ENCODE measurements at places on chromosomes 7 and 10.

- DNase-seq = no peak
Observed at GRCh38 chr7:7704867-7705266, 13.5 kb downstream of the RPA3 start.

- DNase-seq = no peak
Observed at GRCh38 chr7:3836855-3837254, 535.8 kb downstream of the SDK1 start.

DNA sequence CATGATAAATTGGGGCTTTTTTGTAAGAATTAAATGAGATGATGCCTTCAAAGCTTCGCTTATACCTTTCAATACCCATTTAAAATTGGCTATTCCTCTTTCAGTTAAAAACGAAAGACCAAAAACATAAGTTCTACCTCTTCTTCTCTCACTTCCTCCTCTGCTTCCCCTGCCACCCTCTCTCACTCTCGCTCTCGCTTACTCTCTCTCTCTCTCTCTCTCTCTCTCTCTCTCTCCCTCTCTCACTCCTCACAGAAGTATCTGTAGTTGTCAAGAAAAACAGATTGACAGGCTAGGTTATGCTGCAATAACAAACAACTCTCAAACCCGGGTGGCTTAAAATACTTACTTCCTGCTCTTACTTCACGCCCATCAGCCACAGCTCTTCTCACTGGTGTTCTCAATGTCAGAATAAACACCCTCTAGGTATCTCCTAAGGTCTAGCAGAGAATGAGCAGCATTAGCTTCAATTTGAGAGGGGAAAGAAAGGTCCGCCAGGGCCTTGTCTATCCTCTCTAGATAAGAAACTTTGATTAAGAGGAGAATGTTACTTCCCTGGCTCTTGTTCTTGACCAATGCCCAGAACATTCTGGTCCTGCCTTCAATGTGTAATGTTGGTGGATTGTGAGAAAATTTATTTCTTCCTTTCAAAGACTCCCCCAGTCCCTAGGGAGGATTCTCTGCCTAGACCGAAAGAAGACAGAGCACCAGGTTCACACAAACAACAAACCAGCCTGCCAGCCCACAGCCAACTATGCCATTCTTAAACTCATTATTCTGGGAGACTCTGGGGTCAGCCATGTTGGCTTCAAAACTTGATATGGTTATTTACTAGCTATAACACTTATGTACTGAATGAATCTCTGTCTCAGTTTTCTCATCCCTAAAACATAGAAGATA, 1028.7 kb downstream of the XPNPEP1 start:
- DNase-seq = no peak

- DNase-seq = no peak
Observed at GRCh38 chr7:83439026-83439425, 209.9 kb downstream of the SEMA3E start.

GRCh38 chr10:88041243-88042159, 178.1 kb downstream of the PTEN start:
- DNase-seq = no peak

DNA sequence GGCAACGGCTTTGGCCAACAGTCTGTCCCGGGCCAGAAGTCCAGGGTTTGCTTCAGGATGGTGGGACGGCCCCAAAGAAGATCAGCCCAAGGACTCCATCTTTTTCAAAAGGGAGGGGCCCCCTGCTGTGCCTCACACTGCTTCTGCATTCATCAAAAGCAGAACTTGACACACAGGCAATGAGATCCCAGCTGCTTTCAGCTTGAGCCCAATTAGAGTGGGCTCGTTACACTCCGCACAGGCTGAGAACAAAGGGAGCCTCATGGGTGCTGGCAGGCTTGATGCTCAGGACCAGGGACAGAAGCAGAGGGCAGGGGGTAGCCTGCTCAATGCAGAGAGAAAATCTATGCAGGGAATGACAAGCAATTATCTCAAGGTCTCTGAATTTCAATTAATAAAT, 45.5 kb downstream of the VOPP1 start:
- DNase-seq = peak; percentile 42

GRCh38 chr7:26090927-26091519, 61.0 kb upstream of the NFE2L3 start:
- no peak for DNase-seq

- no peak for DNase-seq
Observed at GRCh38 chr10:74377476-74377875, 226.5 kb downstream of the ADK start.

DNA sequence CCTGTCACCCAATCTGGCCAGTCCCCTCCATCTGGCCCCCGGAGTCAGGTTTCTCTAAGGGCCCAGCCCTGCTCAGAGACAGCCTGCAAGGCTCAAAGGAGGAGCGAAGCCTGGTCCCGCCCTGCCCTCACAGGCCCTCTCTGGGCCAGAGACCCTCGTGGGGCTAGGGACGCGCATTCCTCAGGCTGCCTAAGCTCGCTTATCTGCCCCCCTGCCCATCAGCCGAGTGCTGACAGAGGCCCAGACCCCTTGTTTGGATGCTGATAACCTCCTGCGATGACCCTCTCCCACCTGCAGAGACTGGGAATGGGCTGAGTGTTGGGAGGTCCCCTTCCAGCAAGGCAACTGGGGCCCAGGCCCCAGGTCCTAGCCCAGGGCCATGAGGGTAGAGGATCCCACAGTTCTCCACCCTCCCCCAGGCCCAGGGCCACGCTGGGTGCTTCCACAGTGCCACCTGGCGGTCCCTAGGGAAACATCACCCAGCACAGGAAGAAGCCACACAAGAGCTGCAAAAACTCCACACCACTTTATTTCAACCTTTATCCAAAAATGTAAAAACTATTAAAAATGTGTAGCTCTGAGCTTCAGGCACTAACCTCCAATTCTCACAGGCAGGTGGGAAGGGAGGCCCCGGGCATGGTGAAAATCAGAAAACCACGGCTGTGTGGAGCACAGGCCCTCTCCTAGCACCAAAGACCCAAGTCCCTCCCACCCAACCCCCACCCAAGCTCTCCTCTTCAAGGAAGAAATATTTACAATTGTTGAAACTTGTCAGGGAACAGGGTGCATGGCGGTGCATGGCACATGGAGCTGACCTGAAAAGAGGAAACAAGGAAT, 2.2 kb downstream of the NPM3 start:
- peak; percentile 38 for DNase-seq

DNA sequence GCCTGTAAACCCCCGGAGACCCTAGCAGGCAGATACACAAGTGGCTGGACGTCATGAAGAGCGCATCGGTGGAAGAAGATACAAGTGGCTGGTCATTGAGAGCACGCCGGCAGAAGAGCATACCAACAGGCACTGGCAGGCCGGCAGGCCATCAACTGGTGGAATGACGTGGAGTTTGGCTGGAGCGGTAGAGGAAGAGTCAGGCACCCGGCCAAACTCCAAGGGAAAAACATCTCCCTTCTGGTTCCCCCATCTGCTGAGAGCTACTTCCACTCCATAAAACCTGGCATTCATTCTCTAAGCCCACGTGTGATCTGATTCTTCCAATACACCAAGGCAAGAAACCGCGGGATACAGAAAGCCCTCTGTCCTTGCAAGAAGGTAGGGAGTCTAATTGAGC, 113.4 kb upstream of the NPSR1 start:
- DNase-seq = no peak

DNA sequence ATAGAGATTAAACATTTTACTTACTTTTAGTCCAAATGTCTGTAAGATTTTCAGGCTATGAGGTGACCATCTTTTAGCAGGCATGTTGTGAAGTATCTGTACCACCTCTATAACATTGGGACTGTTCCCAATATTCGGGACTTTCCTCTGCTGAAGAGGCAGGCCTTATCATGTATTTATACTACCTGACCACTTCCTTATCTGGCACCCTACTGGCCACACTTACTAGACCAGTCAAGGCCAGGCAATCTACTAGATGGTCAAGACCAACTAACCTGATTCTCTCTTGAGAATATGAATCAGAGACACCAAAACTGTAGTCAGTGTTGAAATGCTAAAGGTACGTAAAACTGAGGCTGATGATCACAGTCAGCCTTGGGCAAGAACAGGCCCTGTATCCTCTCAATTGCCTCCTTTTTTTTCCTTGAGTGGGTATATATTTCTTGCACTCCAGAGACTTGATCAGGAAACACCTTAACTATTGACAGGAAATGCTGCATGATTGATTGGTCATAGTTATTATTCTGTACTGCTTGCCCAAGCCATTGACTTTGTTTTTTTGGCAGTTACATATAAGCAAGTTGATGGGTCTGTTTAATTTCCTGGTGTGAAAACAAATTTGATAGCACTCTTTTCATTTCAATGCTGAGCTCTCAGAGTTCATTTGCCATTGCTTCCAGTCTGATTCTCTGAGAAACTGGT, 5.2 kb upstream of the PRKAR2B start:
- no peak for DNase-seq

DNA sequence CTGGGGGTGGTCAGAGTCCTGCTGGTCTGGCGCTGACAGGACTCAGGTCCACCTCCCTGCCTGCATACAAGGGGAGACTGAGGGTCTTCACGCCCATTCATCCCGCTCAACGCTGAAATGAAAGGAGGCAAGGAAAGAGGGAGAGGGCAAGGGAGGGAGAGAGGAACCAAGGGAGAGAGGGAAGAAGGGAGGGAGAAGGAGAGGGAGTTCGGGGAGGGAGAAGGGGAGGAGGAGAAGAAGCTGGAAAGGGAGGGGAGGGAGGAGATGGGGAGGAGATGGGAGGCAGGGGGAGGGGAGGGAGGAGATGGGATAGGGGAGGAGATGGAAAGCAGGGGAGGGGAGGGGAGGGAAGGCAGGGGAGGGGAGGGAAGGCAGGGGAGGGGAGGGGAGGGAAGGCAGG, 69.4 kb upstream of the INPP5A start:
- no peak for DNase-seq

DNA sequence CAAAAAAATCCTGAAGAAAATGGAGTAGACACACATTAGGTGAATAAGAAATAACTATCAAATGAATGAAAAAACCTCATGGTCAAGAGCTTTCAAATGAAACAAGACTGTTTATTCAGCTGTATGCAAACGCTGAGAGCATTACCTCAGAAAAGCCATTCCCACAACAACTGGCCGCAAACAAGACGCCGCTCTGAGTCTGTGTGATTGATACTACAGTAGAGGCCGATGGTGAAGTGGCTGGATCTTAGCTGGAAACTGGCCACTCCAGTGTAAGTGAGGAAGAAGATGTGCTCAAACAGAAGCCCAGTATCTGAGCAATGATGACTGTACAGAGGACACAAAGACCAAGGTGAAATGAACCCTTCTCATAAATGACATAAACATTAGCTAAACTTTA, 252.4 kb upstream of the GHITM start:
- no peak for DNase-seq

DNA sequence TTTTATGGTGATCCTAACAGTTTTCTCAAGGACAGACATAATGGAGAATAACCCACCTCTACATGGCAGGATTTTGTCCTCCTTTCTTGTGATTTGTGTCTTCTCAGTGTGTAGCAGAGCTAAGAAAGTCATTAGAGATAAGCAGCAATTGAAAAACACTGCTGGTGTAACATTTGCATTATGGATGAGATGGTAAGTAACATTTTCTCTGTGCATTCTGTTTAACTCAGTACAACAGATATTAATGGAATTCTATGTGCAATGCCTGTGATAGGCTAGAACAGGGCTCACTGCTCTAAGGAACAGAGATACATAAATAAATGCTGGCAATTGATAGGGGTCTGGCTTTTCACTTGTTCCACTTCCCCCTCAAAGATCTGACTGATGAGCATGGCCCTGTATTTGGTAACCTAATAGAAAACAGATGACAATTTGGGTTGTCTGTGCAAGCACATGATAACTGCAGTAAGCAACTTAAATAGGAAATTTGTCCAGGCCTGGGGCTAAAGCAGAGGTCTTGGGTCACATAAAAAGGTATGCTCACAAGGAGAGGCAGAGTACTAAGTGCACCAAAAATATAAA, 560.3 kb upstream of the POM121L12 start:
- no peak for DNase-seq

- no peak for DNase-seq
Observed at GRCh38 chr7:44257618-44258422, 57.0 kb downstream of the YKT6 start.

DNA sequence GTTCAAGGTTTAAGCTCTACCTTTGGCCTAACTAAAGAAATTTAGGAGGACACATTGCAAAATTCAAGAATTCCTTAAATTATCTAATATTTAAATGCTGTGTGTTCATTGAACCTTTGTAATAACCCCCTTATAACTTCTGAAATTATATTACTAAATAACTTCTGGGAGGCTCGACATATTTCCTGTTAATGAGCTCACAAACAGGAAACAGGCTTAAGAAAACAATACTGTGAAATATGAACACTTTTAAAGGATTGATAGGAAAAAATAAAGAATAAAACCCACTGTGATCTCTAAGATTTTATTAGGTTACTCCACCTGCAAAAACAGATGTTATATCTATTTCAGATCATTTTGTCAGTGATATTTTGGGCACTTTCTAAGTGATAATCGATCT, 74.1 kb downstream of the FOXP2 start:
- DNase-seq = no peak

GRCh38 chr10:80966326-80966986, 428.8 kb downstream of the SH2D4B start:
- DNase-seq = no peak

- no peak for DNase-seq
Observed at GRCh38 chr10:29977171-29977570, 82.2 kb downstream of the JCAD start.

- no peak for DNase-seq
Observed at GRCh38 chr7:4345004-4345403, 337.1 kb upstream of the FOXK1 start.

DNA sequence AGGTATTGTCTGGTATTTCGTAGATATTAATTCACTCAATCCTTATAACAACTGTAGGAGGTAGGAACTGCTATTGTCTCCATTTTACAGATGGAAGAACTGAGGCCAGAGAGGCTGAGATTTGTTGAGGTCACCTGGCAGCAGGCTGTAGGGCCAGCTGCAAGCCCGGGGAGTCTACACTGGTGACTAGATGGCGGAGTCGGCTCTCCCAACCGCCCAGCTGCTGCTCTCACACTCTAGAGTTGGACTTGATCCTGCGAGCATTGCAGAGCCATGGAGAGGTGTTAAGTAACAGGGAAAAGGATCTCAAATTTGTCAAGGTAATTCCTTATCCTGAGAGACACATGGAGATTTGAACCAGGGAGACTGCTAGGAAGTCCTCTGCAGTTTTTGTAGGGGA, 124.1 kb downstream of the CAMK1D start:
- DNase-seq = no peak

DNA sequence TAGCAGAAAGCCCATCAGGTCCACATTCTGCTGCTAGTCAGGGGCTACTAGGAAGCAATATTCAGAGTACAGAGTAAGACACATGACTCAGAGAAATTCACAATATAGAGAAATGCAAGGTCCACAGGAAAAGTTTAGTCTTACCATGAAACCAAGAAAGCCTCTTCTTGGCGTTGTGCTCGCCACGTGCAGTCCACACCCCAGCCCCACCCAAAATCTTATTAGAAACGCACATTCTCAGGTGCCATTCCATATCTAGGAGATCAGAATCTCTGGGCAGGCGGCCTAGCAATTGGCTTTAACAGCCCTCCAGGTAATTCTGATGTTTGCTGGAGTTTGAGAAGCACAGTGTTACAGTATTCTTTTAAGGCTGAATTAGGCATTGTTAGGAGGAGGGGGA, 15.8 kb upstream of the SAR1A start:
- DNase-seq = no peak

All from nucleus accumbens (tissue), 56 donors.